ENCODE measurements at places on chromosomes 2 and 18.

DNA sequence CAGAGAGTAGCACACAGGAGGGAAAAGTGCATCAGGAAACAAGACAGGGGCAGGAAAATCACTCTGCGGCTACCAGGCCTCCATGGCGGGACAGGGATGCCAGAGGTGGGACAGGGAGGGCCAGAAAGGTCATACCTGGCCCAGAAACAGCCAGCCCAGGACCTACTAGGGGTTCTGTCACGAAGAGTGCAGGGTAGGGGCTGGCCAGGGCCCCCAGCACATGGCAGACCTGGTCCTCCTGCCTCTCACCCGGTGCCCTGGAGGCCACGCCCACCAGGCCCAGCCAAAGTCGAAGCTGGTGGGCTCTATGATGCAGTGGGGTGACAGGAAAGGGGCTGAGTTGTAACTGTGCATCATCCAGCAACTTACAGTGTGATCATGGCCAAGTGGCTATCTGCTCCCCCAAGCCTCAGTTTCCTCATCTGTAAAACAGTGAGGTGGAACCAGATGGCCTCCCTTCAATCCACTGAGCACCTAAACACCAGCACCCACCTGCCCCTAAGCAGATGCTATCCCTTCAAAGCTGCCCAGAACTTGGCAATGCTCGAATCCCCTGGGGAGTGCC lies 10.6 kb downstream of the CYP26B1 start:
- DNase-seq, result no peak

- DNase-seq, result no peak
Measured at GRCh38 chr2:127004893-127005600, 101.9 kb downstream of the BIN1 start.

DNA sequence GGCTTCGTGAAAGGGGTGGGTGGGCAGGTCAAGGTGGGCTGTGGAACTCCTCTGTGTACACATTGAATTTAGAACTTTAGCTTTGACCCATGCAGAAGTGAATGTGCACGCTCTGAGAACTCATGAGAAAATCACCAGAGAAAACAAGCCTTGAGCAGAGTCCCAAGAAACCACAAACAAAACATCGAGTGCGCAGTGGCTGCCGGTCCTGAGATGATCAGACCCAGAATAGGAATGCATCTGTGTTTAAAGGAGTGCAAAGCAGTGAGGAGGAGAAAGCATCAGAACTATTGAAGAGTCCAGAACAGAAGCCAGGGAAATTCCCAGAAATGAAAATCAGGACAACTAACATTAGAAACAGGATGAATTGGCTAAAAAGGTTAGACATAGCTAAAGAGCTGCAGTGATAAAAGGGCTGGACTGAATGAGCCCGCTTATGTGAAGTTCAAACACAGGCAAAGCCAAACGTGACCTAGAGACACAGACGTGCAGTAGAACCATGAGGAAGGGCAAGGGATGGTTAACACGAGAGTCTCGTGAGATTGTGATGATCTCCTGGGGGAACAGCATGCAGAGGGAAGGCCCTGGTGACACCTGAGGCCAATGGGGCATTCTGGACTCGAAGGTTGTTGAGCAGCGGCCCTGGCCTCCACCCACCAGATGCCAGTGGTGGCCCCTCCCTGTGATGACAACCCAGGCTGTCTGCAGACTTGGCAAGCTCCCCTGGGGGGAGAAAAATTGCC lies 16.4 kb upstream of the TXNL4A start:
- no peak for DNase-seq

DNA sequence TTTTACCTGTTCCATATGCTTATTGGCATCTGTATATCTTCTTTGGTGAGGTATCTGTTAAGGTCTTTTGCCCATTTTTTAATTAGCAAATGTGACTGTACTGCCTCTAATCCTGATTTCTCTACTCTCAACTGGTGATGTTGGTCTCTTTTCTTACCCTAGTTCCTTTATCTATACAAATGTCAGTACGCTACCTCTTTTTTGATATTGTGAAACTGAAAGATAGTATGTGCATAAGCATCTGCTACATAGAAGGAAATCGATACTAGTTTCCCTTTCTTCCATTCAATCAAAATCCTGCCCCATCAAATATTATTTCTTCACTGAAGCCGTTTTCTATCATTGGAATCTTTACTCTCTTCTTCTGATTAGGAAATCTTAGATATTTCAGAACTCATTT lies 194.9 kb upstream of the SPOPL start:
- no peak for DNase-seq

- no peak for DNase-seq
Measured at GRCh38 chr2:224518806-224519580, 66.2 kb downstream of the CUL3 start.

DNA sequence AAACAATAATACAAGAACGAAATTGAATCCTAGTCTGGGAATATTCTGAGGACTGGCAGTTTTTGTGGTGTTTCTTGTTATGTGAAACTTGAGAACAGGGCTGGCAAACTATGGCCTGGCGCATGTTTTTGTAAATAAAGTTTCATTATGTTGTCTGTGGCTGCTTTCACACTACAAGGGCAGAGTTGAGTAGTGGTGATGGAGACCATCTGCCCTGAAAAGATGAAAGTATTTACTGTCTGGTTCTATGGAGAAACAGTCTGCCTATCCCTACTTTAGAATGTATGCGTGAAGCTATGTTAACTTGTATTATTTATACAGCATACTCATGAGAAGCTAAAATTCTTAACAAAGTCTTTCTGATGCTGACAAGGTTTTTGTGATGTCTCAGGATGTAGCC lies 351.9 kb downstream of the LRRTM1 start:
- no peak for DNase-seq

- no peak for DNase-seq
Measured at GRCh38 chr2:134235510-134236144, 18.2 kb upstream of the MGAT5 start.

GRCh38 chr2:138210487-138210886 lies 246.2 kb downstream of the HNMT start:
- no peak for DNase-seq

- no peak for DNase-seq
Measured at GRCh38 chr2:38528008-38528442, 74.7 kb downstream of the HNRNPLL start.

GRCh38 chr18:59359576-59359952 lies 499 bp upstream of the LMAN1 start:
- DNase-seq, result no peak

DNA sequence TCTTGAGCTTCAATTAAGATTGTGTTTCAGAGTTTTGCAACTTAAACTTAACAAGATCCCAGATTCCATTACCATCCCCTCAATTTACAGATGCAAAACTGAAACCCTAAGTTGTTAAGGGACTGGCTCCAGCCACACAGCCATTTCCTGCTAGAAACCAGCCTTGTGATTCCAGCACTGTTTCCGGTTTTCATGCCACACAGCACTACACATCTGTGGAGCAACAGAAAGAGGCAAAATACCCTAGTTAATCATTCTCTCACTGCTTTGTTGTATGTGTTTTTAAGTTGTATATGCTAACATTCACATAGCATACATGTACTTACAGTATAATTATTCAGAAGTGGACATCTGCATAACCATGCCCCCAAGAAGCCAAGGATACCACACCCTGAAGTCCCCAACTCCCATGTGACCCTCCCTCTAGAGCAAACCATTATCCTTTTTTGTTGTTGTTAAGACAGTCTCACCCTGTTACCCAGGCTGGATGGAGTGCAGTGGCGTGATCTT lies 87.4 kb downstream of the MYO5B start:
- no peak for DNase-seq

Data from activated CD4-positive, alpha-beta T cell treated with anti-CD3 and anti-CD28 coated beads, Interleukin-2, amount 50 U/mL, for 1 hour (primary cell).